ENCODE measurements at places on chromosomes 2 and 18.

DNA sequence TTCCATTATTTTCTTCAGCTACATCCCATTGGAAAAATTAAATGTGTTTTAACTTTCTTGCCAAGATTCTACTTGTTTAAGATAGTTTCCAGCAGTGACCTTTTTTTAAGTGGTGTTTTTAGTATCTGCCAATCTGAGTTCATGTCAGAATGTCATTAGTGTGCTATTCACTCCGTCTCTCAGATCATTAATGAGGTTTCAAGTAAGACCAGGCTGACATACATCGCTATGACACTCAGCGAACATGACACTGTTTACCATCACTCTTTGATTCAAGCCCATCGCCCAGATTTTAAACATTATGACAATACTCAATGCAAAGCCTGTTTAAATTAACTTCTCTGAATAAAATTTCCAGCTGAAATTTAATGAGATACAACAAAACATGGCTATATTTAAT lies 272.0 kb upstream of the KYNU start:
- no peak for DNase-seq

GRCh38 chr2:228180181-228181097 lies 1.0 kb downstream of the SPHKAP start:
- DNase-seq, result no peak

- no peak for DNase-seq
Observed at GRCh38 chr2:217430916-217431576, 571.2 kb upstream of the TNP1 start.

DNA sequence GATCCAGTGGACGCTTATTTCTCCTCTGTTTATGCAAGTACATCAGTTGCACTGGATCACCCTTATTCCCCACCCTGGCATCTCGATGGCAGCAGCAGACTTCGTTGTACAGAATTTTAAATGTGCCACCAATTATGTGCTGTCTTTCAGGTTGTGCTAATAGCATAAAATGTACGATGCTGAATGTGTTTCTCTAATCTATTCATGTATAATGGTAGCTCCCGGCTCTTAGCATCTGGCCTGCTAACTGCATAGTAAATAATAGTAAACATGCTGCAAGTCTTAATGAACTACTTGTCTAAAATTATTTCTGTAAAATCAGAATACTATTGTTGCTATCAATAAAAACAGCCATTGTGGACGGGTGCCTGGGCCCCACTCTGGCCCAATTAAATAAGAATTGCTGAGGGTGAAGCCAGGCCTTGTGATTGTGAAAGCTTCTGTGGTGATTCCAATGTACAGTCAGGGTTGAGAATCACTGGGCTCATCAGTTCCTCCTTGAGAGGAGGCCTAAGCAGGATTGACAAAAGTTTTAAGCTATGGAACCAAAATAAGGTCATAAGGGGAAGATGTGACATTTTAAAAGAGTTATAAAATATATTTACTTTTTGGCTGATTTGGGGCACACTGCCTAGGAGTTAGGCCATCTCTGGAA lies 14.4 kb upstream of the MYO3B start:
- DNase-seq, result no peak

DNA sequence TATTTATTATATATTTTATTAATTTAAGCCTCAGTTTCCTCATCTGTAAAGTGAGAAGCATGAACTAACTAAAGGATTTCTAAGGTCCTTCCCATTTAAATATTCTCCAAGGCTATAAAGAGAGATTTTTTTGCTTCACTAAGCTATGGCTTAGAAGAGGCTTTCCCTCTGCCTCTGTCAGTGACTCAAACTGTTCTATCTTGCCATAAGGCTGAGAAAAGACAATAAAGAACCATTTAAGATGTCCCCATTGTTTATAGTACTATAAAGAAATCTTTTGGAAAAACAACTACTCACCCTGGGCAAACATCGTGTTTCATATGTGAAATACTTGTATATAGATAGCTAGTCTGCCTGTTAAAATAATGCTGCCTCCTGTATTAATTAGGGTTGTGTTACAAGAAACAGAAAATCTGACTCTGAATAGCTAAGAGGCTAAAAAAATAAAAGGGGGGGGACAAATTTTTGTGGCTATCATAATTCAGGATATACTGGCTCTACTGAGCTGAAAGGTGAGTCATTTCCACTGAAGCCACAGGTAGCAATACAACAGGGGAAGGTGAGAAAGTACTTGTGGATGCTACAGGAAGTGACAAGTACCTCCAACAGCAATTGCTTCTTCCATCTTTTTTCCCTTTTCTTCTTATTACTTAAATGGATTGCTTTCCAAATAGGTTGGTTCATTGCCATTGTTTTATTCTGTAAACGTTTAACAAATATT lies 25.4 kb downstream of the EPHA4 start:
- no peak for DNase-seq

DNA sequence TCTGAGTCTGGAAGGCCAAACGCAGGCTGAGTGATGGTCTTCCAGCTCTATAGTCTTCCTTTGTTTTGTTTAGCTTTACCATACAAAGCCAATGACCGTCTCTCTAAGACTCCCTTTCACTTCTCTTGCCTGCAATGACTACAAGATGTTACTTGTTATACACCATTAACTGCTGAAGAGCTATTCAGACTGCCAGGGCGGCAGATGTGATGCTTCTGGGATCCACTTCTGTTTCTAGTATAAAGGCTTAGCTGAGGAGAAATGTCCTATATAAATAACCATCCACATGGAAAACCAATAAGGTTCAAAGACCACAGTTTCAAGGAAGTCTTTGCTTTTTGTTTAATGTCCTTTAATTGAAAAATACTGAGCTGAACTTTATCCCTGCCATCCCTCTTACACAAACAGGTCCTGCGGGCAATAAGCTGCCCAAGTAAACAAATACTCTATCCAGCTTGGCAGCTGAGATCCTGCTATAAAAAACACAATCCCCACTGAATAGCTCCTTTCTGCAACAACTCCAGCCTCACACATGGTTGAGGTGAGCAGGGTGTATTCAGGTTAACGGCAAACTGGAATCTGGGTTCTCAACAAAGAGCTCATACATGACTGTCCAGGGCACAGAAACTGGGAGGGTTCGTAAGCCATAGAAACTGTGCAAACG lies 124.6 kb downstream of the VIT start:
- DNase-seq, result no peak

- no peak for DNase-seq
Observed at GRCh38 chr2:136863874-136864273, 98.5 kb downstream of the THSD7B start.

GRCh38 chr2:120285056-120285455 lies 32.4 kb downstream of the RALB start:
- no peak for DNase-seq

GRCh38 chr2:197674591-197674990 lies 796 bp downstream of the RFTN2 start:
- no peak for DNase-seq

DNA sequence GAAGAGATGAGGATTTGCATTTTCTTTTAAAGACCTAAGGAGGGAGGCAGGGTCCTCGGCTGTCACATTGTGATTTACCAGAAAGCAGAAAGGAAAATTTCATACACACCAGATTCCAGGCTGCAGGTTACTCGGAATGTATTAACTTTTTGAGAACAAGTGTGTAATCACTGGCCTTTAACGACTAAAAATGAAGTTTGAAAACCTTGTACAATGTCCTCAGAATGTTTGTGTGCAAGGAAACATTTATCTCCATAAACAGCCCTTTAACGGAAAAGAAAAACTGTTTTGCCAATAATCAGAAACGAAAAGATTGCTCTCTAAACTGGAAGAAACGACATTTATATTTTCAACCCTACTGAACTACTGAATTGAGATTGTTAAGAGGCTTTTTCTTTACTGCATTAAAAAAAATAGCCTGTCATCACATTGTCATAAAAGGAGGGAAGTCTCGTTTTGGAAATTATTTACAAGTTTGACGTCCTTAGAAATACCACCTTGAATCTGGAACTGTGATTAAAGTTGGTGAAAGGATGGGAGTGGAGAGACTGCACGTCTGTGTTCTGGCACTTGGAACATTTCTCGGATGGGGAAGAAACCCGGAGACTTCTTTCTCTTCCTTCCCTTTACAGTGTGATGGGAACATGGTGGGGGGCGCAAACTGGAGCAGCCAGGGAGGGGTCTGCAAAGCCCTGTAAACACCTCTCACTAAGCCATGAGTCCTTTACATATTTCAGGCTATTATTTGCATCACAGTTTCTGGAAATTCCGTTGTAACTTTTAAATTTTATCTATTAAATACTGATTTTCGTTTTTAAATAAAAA lies 134.1 kb upstream of the SIX3 start:
- DNase-seq, result no peak

GRCh38 chr18:79309614-79310358 lies 85.9 kb upstream of the NFATC1 start:
- DNase-seq, result no peak

- peak; percentile 44 for DNase-seq
Observed at GRCh38 chr2:172431463-172431862, 4.1 kb downstream of the ITGA6 start.

GRCh38 chr2:108367014-108367413 lies 10.7 kb upstream of the SULT1C4 start:
- DNase-seq, result no peak

GRCh38 chr2:141767051-141767450 lies 363.8 kb downstream of the LRP1B start:
- DNase-seq, result no peak

- DNase-seq, result no peak
Observed at GRCh38 chr2:11073251-11073650, 82.0 kb upstream of the SLC66A3 start.

GRCh38 chr2:65227020-65227455 lies 593 bp upstream of the ACTR2 start:
- DNase-seq, result no peak

GRCh38 chr18:24986666-24987302 lies 365.2 kb downstream of the ZNF521 start:
- no peak for DNase-seq

- DNase-seq, result no peak
Observed at GRCh38 chr2:7191932-7192331, 274.7 kb downstream of the RNF144A start.

- no peak for DNase-seq
Observed at GRCh38 chr2:143877056-143877455, 642.9 kb downstream of the ZEB2 start.

GRCh38 chr2:19261061-19261460 lies 97.4 kb downstream of the OSR1 start:
- DNase-seq, result no peak

- no peak for DNase-seq
Observed at GRCh38 chr2:165268754-165269153, 29.5 kb downstream of the SCN2A start.

DNA sequence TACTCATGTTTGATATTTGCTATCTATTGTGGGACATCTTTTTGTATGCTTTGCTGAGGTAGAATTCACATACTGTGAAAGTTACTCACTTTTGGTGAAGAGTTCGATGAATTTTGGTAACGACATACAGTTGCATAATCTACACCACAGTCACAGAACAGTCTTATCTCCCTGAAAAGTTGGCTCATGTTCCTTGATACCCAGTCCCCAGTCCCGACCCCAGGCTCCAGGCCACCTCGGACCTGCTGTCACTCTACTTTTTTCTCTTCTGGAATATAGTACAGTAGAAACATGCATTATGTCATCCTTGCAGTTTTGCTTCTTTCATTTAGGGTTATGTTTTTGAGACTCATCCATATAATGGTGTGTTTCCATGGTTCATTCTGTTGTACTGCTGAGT lies 191.7 kb downstream of the FAM210A start:
- DNase-seq, result no peak

- no peak for DNase-seq
Observed at GRCh38 chr2:111671426-111672150, 212.4 kb downstream of the ANAPC1 start.

Measured in substantia nigra (tissue), 51 donors.